ENCODE measurements at places on chromosomes 2 and 18.

- no peak for DNase-seq
These were observed 38.1 kb downstream of the NAPG start for GRCh38 chr18:10563886-10564285.

GRCh38 chr2:238032755-238033337 is 28.0 kb upstream of the SCLY start:
- DNase-seq = no peak

DNA sequence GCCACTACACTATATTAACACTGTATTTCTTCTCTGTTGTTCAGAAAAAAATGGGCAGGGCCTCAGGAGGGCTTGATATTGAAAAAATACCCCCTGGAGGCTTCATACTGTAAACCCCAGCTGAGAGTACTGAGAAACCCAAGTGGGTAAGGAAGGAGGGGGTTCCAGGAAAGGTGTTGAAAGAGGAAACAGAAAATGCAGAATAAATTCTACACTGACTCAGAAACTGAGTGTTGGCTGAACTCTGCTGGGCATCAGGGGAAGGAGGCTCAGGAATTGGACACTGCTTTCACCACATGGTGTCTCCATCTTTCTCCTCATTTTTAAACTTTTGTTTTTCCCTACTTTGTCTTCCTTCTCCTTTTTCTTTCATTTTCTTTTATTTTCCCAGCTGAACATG is 253.7 kb downstream of the DYM start:
- no peak for DNase-seq

DNA sequence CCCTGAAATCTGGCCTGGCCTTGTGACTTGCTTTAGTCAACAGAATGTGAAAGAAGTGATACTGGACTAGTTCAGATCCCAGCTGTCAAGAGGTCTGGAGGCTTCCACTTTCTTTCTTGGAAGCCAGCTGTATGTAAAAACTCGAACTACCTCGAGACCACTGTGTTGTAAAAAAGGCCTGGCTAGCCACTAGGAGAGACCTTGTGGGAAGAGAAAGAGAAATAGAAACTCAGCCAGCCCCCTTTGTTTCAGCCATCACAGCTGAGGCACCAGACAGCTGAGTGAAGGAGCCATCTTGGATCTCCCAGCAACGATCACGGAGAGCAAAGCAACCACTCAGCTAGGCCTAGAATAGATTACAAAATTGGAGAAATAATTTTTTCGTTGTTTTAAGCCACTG is 324.9 kb upstream of the TCF4 start:
- no peak for DNase-seq

- DNase-seq = peak; percentile 32
These were observed 265.5 kb downstream of the TGIF1 start for GRCh38 chr18:3715231-3716080.

DNA sequence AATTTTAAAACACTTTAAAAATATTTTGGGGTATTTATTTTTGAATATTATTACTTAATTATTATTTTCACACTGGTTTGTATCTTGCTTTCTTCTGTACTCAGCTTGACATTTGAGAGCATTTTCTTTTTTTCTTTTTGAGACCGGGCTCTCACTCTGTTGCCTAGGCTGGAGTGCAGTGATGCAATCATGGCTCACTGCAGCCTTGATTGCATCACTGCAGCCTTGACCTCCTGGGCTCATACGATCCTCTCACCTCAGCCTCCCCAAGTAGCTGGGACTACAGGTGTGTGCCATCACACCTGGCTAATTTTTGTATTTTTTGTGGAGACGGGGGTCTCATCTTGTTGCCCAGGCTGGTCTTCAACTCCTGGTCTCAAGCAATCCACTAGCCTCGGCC is 79.9 kb upstream of the DLX2 start:
- DNase-seq = no peak

- no peak for DNase-seq
These were observed 52.6 kb downstream of the PPP4R1 start for GRCh38 chr18:9561759-9562158.

- no peak for DNase-seq
These were observed 134.7 kb downstream of the ACOXL start for GRCh38 chr2:110867078-110867477.

All from thymus (tissue), 14 donors.